ENCODE measurements at places on chromosomes 2 and 18.
A peak's percentile ranks its signal among the peaks of the same experiment; 100 is the strongest.

GRCh38 chr2:98710734-98711133, 20.2 kb downstream of the MGAT4A start:
- DNase-seq: no peak

GRCh38 chr2:12031866-12032265, 285.4 kb downstream of the LPIN1 start:
- peak; percentile 7 for DNase-seq

DNA sequence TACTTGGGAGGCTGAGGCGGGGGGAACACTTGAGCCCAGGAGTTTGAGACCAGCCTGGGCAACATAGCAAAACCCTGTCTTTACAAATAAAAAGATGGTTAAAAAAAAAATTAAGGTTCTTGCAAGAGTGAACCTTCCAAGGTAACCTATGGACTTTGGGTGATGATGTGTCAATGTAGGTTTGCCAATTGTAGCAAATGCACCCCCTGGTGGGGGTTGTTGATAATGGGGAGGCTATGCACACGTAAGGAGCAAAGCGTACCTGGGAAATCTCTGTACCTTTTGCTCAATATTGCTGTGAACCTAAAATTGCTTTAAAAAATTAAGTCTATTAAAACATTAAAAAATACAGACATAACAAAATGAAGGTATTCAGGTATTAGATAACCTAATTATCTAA, 70.4 kb downstream of the CWC22 start:
- DNase-seq: peak; percentile 37

DNA sequence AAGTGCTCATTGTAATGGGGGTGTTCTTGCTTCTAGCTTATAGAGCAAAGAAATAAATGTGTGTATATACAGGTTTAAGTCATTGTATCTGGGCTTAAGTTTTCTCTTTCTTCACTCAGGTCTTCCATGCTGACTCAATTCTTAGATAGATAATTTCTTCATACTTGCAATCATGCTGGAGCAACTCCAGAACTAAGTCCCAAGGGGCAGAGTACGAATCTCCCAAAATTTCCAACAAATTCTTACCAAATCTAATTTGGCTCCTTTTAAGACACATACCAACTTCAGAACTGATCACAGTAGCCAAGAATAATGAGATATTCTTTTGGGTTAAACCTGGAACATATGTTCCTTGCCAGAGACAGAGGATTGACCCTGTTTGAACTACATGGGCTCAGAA, 4.3 kb upstream of the SPAG16 start:
- DNase-seq: no peak

GRCh38 chr2:226579519-226579918, 220.1 kb downstream of the IRS1 start:
- DNase-seq: no peak

GRCh38 chr2:125167152-125167551, 1142.1 kb downstream of the CNTNAP5 start:
- no peak for DNase-seq

DNA sequence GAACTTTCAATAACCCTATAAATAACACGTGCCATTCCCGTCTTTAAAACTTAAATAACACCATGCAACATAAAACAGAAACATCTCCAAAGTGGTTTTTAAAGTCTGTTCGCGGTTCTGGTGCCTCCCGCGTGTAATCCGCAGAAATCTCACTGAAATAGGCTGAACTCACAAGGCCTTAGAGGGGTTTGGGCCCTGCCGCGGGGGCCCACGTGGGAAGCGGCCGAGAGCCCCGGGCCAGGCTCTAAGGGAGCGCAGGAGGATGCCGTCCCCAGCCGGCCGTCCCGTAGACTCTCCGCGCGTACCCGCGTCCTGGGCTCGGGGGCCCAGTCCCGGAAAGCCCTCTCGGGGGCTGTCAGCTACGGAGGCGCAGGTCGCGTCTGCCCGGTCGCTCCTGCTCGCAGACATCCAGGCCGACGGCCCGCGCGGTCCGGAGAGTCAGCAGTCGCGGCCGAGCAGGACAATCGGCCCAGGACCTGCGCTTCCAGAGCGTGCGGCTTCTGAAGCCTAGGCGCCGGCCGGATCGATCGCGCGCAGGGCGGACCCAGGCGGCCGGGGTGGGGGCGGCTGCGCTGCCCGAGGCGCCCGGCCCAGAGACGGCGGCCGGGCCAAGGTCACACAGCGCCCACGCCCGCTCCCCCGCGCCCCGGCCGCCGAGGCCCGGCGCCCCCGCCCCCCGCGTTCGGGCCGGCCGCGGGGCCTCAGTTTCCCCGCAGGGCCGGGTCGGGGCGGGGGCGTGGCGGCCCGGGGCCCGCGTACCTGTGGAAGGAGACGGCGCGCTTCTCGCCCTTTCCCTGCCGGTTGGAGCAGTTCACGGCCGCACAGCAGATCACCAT, 558 bp downstream of the THAP4 start:
- peak; percentile 38 for DNase-seq

GRCh38 chr2:218558986-218559385, 9.2 kb downstream of the USP37 start:
- no peak for DNase-seq

GRCh38 chr2:48693645-48694044, 61.9 kb downstream of the LHCGR start:
- DNase-seq: no peak

DNA sequence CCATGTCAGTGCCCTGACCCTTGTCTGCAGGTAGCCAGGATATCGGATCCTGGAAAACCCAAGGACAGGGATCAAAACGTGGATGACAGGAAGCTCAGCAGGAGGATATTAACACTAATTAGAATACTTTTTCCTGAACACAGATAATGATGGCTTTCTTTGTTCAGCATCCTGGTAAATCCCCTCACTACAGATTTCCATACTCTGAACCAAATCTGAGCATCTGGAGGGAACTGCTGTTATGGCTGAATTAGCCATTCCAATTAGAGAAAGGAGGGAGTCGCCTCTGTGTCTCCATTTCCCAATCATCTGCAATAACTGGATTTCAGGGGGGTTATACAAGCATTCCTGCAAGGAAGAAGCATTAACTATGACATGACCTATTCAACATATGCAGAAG, 24.4 kb downstream of the CXCR4 start:
- no peak for DNase-seq

- DNase-seq: no peak
Measured at GRCh38 chr2:145408980-145409379, 889.1 kb upstream of the ZEB2 start.

- DNase-seq: no peak
Measured at GRCh38 chr2:157218911-157219310, 38.6 kb upstream of the GALNT5 start.

DNA sequence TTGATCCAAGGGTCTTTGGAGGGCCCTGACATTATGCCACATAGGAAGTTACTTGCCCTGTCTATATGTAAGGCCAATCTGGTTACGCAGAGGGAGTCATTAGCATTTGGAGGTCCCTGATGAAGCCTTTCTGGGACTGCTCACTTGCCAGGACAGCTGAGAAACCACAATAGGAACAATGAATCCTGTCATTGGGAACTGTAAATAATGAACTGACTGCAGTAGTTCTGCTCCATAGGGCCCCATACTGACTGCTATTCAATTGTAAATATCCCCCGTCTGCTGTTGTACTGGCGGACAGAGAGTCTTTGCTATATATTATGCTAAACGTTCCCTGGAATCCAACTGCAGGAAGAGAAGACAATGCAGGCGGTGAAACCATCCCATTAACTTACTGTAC, 149.4 kb upstream of the DCC start:
- DNase-seq: no peak

- DNase-seq: no peak
Measured at GRCh38 chr2:154709215-154709614, 10.7 kb downstream of the KCNJ3 start.

All from hematopoietic multipotent progenitor cell treated with erythropoietin and hydrocortisone succinate and interleukin-3 and kit ligand, for 15 days (in vitro differentiated cells).